CD4-positive, CD25-positive, alpha-beta regulatory T cell (primary cell): ENCODE measurements at places on chromosomes 3 and 15. TPM values are rescaled to one million over a fixed set of nuclear protein-coding genes. Genes with fewer than 3 reads are reported as not detected.

GRCh38 chr3:141400073-141400971 is 32.0 kb downstream of the ZBTB38 start:
- H3K27me3 ChIP-seq: no peaks in the 10 kb centered on the region
- H3K4me3 ChIP-seq: peak overlapping the region; percentile 75
- H3K4me1 ChIP-seq: peaks cover 45% of the 10 kb centered on the region
- no peak for DNase-seq
- H3K36me3 ChIP-seq: peaks cover 9% of the 10 kb centered on the region

Gene ASB14
- not detected for total RNA-seq

- DNase-seq: no peak
- H3K4me3 ChIP-seq: no peak overlapping the region
- no peaks in the 10 kb centered on the region for H3K4me1 ChIP-seq
- H3K36me3 ChIP-seq: no peaks in the 10 kb centered on the region
- no peak overlapping the region for H3K27ac ChIP-seq
- peaks cover 2% of the 10 kb centered on the region for H3K27me3 ChIP-seq
Measured at GRCh38 chr3:110093411-110093810, 756.1 kb upstream of the DPPA4 start.

- DNase-seq: no peak
- no peak overlapping the region for H3K27ac ChIP-seq
- peaks cover 9% of the 10 kb centered on the region for H3K27me3 ChIP-seq
- no peak overlapping the region for H3K4me3 ChIP-seq
- H3K36me3 ChIP-seq: no peaks in the 10 kb centered on the region
- no peaks in the 10 kb centered on the region for H3K4me1 ChIP-seq
Measured at GRCh38 chr15:53758412-53758811, 1.1 kb downstream of the WDR72 start.

Gene MTMR10
- 36.5 TPM for total RNA-seq

Gene MST1R
- 2.0 TPM for total RNA-seq
